ENCODE measurements at places on chromosomes 1 and 21.

DNA sequence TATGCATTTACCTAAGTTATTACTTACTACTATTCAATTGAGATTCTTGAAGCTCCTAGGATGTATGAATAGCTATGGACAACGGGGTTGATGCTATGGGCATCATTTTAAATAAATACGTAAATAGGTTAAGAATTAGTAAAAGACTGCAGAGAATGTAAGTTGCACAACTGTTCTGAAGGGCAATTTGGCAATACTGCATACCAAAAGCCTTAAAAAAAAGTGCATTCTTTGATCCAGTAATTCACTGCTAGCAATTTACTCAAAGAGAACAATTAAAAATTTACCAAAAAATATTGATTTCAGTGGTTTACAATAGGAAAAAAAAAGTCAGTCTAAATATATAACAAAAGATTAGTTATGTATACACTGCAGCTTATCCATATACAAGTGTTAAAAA lies 3.5 kb downstream of the ARPC5 start:
- DNase-seq = no peak

DNA sequence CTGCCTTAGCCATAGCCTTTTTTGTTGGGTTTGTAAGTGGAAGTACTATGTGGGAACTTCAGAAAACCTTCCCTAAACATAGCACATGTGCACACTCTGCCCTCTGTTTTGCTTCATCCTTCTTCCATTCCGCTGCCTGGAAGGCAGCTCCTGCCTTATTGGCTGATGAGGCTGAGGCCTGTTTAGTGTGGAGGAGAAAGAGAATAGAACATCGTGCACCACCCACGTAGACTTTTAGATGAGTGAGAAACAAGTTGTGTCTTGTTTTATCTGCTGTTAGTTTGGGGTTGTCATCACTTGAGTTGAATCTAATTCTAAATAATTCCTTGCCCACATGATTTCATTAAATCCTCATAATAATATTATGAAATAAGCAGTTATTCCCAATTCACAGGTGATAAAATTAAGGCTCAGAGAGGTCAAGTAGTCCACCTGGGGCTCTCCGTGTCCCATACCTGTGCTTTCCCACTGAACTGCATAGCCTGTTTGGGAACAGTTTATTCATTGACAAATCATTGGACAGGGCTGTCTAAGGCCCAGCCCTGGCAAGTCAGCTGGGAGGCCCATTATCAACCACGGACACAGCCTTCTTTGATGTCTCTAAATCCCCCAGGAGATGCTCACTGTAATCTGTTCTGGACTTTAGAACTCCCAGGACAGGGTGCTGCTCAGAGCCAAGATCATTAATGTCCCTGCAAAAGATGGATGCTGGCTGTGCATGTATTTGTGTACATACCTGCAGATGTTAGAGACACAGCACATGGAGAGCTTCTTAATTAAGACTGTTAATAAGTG lies 93.0 kb downstream of the ABCA4 start:
- DNase-seq = no peak

- no peak for DNase-seq
Observed at GRCh38 chr1:20076710-20077461, 6.9 kb downstream of the PLA2G5 start.

GRCh38 chr1:231104917-231105316 lies 56.9 kb upstream of the TRIM67 start:
- DNase-seq = no peak

DNA sequence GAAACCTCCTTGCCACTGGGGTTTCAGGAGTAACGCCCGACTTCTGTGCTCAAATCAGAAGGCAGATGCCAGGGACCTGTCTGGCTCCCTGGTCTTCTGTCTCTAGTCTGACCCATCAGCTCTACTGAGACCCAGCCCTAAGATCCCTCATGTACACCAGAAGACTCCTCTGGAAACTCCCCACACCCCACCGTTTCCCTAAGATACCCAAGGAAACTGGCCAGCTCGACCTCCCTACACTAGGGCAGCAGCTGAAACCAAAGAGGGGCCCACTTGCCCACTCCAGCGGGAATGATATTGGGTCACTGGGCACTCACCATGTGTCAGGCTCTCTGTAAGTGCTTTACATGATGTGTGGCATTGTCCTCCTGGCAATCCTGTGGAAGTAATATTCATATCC lies 469 bp upstream of the S100A16 start:
- DNase-seq = no peak

- no peak for DNase-seq
Observed at GRCh38 chr1:16605213-16605525, 8.2 kb downstream of the NBPF1 start.

- no peak for DNase-seq
Observed at GRCh38 chr1:171484760-171485374, 463 bp upstream of the PRRC2C start.

DNA sequence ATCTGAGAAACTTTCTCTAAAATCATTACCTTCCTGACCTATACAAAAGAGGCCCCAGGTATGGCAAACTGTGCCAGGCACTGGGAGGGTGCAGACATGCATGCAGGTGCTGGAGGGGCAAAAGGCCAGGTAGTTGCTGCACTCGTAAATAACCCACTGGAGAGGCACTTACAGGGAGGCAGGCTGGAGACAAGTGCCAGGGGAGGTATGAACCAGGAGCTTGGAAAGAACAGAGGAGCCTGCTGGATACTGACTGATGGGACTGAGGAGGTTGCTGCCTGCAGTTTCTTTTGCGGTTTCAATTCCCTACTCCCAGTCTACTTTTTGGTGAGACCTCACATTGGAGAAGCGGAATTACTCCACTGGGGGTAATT lies 113.9 kb downstream of the DSCAM start:
- DNase-seq = peak; percentile 40

GRCh38 chr1:7534061-7534825 lies 236.9 kb upstream of the VAMP3 start:
- DNase-seq = no peak

GRCh38 chr1:64183395-64184002 lies 19.9 kb upstream of the UBE2U start:
- DNase-seq = no peak

DNA sequence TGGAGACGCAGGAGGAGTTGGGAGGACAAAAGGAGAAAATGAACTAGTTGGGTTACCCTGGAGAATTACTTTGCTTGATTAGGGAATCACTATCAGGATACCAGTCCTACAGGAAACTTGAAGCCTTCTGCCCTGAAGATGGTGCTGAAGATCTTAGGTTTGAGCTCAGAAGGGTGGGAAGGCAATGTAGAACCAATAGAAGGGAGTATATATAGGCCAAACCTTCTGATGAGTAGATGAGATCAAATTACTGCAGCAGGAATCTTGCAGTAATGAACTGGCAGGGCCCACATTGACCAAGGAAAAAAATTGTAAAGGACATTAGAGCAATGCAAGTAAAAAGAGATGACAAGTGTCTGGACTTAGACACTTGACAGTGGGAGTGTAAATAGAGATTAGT lies 116.3 kb upstream of the CACYBP start:
- DNase-seq = no peak

GRCh38 chr1:207938016-207938415 lies 27.1 kb upstream of the CD34 start:
- DNase-seq = peak; percentile 30

DNA sequence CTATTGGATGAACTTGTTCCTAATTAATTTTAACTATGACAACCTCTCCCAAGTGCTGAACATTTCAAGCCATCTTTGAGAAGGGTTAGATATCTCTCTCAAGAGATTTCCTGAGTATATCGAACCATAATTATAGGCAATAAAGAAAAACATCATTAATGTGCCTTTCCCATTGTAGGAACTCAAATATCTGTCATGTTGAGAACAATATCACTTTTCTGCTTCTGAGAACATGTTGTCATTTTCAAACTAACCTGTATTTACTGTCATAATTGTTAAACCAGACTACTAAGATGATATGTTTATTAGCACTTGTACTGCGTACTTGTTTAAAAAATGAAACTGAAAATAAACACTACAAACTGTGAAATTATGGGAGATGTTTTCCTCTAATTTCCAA lies 4.3 kb downstream of the EPS15 start:
- no peak for DNase-seq

DNA sequence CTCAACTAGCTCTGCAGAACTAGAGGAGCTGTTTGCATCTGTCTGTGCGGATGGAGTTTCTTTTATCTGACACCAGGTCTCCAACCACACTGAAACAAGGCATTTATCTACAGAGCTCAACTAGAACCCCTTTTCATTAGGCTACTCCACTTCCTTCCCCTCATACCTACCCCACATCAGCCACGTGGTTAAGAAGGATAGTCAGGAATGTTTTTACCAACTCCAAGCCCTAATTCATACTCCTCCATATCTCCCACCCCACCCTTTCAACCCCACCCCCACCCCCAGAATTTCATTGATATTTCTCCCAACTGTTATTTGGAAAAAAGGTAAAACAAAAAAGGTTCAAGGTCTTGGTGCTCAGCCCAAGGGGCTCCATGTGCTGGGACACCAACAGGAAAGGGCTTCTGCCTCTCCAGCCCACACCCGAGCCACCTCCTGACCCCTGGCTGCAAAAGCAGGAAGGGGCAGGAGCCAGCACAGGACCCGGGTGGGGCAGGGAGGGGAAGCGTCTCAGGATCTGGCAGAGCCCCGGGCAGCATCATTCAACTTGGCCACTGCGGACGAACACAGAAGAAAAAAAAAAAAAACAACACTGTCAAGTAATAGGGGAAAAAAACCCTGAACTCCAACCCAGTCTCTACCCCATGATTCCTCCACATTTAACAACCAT lies 7.0 kb downstream of the ENSA start:
- no peak for DNase-seq

DNA sequence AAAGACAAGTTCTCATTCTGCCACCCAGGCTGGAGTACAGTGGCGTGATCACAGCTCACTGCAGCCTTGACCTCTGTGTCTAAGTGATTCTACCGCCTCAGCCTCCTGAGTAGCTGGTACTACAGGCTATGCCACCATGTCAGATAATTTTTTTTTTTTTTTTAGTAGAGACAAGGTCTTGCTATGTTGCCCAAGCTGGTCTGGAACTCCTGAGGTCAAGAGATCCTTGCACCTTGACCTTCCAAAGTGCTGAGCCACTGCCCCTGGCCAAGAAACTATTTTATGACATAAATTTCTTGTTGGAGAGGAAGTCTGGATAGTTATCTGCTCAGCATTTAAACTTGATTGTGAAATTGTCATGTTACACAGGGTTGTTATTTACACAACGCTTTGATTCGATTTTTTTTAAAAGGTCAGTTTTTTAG lies 2.1 kb downstream of the SCCPDH start:
- no peak for DNase-seq

GRCh38 chr1:105373681-105374080 lies 1624.0 kb downstream of the AMY1C start:
- DNase-seq = no peak

DNA sequence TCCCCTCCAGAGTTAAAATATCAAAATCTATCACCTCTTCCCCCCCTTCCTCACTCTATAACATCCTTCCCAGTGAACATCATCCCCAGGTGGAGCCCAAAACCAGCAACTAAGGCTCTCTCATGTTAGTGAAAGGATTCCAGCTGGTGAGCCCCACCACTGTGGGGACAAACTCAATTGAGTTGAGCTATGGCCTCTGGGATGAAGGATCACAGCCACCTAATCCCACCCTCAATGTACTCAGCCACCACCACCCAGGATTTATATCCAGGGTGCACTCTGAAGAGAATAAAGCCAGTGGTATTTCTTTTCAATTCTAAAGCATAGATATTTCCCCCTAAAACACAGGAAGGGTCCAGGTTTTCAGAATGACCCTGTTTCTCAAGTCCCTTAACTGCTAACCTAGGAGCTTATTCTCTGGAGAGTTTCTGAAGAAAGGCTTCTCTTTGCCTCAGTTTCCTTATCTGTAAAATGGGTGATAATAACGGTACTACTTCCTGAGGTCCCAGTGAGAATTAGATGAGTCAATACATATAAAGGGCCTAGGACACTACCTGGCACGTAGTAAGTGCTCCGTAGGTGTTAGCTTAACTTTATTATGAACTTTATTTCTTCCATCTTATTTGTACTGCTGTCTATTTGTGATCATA lies 15.6 kb upstream of the BOLA1 start:
- DNase-seq = no peak

DNA sequence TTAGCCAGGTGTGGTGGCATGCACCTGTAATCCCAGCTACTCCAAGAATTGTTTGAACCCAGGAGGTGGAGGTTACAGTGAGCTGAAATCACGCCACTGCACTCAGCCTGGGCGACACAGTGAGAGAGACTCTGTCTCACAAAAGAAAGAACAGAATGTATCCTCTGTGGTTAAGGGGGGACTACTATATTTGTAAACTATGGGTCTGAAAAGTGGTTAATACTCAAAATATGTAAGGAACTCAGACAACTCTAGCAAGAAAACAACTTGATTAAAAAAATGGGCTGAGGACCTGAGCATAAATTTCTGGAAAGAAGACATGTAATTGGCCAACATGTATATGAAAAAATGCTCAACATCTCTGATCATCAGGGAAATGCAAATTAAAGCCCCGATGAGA lies 11.2 kb downstream of the FNBP1L start:
- DNase-seq = no peak

- no peak for DNase-seq
Observed at GRCh38 chr21:36211660-36212512, 55.3 kb downstream of the DOP1B start.

DNA sequence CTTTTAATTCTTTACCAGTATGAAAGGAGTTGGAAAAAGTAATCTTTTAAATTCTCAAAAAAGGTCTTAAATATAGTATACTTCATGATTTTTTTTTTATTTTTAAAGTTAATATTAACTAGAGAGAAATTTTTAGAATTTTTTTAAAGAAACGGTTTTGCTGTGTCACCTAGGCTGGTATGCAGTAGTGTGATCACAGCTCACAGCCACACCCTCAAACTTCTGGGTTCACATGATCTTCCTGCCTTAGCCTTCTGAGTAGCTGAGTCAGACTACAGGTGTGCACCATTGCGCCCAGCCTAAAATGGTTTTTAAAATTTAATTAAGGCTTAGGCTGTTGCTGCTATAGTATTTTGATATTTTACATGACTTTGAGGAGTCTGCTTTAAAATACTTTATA lies 52.4 kb downstream of the TLCD4 start:
- DNase-seq = no peak

DNA sequence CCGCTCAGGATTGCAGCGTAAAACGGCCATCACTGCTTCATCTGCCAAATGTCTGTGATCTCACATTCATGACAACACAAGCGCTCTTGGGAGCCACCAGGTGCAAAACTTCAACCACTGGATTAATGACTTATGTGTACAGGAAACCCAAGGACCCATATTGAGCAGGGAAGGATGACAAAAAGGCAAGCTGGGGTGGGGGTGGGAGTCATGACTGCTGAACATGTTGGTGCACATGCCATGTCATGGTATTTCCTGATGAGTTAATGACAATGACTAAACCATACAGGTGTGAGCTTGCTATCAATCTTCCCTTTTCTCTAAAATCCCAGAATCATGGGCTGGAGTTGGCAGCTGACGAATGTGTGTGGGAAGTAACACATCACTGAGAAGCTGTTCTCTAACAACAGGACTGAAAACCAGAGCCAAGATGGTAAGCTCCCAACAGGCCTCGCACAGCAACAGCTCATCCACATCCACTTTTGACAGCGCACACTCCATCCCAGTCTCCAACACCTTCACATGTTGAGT lies 3.1 kb upstream of the SH2D5 start:
- no peak for DNase-seq

All from NCI-H1436 (cell line).